ENCODE measurements at places on chromosomes 4 and X.

DNA sequence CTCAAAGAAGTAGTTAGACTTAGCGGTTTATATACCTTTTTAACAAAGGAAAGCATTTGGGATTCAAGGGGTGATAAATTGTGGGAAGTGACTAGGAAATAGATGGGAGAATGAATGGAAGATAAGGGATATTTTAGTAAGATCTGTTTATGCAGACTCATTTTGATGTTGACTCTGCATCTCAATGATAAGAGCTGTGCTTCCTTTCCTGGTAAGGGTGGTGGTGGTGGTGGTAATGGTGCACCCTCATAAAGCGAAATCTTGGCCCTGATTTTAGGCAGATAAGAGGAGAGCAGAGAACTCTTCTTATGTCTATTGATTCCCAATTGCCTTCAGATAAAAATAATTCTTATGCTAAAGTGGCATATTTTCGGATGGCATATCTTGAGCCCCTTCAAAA lies 197.1 kb downstream of the SPRY1 start:
- no peak for DNase-seq

DNA sequence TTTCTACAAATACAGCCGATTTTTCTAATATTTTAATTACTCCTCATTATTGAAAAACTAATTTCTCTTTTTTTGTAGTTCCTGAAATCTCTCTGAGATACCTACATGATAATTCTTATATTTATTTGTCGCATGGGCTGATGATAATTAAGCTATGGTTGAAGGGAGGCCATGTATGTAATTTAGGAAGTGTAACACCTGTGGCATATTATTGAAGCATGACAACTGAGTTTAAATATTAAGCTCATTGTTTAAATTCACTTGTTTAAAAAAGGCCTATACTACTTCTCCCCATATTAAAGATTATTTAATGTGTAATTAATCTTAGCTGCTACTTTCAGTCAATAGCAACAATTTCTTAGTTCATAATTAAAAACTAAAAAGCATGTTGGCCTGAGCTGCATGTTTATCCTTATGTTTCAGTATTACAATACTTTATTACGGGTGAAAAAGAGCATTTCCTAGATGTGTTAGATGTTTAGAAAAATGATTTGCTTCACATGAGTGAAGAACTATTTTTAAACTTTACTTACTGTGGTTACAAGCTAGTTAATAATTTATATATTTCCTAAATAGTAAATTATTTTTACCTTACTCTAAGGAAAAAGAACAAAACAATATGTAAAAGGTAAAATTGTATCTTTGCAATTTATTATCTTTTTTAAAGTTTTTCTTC lies 122.4 kb downstream of the RAP1GDS1 start:
- no peak for DNase-seq

DNA sequence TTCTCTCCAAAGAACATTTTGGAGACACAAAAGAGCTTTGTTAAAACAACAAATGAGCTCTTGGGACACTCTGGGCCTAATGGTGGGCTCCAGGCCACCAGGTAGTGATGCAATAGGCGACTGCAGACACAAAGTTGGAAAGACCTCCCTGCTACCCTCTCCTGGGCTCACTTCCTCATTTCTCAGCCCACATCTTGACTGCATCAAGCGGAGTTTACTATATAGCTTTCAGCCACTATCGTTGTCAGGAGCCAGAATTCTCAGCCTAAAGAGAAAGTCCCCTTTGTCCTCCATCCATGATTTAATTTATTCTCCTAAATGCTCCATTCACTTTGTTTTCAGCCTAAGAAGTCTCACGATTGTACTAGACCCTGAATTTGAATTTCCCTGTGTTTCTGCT lies 114.9 kb downstream of the EFHC2 start:
- no peak for DNase-seq

GRCh38 chrX:15564981-15565579 lies 35.7 kb downstream of the ACE2 start:
- DNase-seq: peak; percentile 0

GRCh38 chrX:1884446-1884845 lies 269.6 kb downstream of the ASMT start:
- DNase-seq: no peak

GRCh38 chr4:140046016-140046415 lies 108.0 kb downstream of the MAML3 start:
- no peak for DNase-seq
